Stimulated activated CD8-positive, alpha-beta memory T cell treated with anti-CD3 and anti-CD28 coated beads, Interleukin-15, amount 100 ng/mL, for 4 hours (primary cell): ENCODE measurements at places on chromosomes 16 and 17.

DNA sequence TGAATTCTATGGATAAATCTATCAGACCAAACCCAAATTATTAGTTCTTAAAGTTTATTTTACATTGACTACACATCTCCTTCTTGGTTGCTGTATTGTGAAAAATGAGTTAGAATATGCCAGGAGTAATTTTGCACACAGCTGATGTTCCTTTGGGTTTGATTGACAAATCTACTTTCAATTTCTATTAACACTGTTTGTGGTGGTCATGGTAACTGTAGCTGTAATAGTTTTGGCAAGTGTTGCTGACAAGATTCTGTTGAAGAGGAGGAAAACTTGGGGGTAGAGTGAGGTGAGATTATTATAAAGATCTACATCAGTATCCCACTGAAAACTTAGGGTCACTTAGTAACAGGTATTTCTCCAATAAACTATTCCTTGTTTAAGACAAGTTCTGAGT is 30.3 kb downstream of the MRTFB start:
- no peak for DNase-seq

- no peak for DNase-seq
These were observed 52.4 kb upstream of the ENDOV start for GRCh38 chr17:80362428-80363119.

GRCh38 chr16:9500872-9501271 is 409.4 kb downstream of the HAPSTR1 start:
- no peak for DNase-seq

- no peak for DNase-seq
These were observed 1.5 kb downstream of the PITPNM3 start for GRCh38 chr17:6554871-6555330.

DNA sequence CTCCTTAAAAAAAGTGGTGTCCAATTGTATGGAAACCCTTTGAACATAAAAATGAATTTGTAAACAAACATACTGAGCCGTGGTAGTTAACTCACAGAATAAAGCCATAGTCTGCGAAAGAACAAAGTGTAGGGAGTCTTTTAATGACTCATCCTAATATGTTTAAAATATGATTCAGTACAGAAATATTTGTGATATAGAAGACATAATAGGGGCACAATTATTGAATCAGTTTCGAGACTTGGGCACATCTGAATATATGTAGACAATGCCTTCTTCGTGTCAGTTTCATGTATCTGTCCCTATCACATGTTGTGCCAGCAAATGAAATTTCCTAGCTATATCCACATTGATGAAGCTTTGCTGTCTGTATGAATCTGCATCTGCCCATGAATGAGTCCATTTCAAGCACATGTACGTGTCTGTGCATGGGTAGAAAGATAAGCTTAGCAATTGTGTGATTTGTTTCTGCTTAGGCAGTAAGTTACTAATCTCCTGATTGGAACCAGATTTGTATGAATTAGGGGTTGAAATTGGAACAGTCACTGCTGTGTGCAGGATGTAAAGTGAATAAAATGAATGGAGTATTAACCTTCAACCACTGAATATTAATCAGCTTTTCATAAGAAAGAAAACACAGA is 112.5 kb upstream of the SOX9 start:
- DNase-seq, result no peak

DNA sequence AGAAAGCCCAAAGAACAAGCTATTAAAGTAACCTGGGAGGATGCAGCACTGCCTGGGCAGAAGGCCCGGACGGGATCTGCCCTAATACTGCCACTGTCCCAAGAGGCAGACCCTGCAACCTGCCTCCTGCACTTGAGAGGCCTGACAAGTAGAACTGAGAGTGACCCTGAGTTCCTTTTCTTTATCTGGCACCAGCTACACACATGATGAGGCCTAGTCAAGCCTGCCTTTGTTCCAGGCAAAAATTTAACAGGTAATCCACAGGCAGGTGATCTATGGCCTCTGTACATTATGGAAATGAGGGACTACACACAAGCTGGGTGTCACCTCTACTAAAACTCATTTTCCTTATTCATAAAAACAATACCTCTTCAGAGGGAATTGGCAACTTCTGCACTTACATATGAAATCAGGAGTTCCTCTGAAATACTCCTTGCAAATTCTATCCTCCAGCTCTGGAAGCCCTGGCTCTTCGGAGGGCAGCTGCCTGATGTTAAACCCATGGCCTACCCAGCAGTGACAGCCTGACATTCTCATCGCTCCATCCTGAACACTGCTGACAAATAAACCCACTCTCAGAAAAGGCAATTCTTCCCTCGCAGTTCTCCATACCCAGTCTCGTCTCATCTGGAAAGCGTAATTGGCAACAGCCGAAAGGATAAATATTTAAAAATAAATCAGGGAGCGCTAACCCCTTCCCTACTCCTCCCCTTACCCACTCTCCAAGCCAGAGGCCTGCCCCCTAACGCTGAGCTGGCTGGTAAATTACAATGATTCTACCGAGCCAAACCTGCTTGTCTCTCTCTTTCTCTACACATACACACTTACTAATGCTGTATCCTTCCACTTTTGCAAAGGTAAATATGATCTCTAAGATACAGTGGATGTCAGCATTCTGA is 2.5 kb upstream of the ZFHX3 start:
- no peak for DNase-seq

DNA sequence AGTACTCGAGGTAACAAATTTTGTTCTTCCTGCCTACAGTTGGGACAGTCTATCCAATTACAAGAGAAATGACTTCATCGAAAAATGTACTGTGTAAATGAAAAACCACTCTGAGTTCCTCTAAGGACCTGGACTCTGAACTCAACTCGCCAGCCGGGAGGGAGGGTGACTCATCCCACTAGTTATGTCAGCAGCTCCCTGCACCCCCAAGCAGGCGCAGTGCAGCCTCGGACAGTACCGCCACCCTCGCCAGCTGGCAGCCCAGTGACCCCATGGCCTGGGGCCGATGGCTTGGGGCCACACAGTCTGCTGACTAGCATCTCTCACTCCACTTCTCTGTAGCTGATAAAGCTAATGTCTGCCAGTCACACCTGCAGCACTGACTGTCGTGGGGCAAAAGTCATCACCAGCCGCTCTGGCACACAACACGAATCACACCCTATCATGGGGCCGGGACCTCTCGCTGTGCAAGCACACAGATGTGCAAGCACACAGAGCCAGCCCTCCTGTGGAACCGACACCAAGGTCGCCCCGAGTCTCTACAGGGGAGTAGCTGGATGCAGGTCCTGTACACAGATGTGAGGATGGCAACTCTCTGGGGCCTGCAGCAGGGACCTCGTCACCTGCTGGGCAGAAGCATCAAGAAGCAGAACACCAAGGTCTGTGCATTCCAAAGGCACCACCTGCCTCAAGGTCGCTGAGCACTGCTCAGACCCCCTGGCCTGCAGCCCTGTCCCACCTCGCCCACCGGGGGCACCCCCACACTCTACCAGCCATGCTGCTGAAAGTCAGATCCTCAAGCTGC is 5.7 kb downstream of the CSNK1D start:
- DNase-seq, result no peak

- no peak for DNase-seq
These were observed 26.3 kb upstream of the SLC38A8 start for GRCh38 chr16:84068783-84069462.

DNA sequence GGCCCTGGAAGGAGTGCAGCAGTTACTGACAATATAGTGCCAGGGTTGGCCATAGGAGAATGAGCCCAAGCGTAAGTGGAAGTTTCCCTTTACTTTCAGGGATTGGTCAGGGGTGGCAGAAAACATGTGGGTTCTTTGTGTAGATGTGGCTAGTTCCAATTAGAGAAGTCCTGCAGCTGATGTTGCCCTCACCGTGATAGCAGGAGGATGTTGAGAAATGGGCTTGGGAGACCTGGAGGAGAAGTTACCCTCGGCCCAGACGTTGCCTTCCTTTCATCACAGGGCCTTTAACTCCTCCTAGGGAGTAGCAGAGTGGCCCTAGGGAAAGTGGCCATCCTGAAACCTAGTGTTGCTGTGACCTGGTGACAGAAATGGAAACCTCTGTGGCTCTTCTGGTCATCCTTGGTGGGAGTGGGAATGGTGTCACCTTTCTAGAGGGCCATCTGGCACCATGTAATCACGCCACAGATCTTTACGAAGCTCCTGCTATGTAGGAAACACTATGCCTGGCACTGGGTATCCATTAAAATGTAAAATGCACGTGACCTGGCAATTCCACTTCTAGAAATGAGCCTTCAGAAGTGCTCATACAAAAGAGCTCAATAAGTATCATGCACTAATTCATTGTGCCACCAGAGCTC is 6.7 kb downstream of the TMEM92 start:
- no peak for DNase-seq

DNA sequence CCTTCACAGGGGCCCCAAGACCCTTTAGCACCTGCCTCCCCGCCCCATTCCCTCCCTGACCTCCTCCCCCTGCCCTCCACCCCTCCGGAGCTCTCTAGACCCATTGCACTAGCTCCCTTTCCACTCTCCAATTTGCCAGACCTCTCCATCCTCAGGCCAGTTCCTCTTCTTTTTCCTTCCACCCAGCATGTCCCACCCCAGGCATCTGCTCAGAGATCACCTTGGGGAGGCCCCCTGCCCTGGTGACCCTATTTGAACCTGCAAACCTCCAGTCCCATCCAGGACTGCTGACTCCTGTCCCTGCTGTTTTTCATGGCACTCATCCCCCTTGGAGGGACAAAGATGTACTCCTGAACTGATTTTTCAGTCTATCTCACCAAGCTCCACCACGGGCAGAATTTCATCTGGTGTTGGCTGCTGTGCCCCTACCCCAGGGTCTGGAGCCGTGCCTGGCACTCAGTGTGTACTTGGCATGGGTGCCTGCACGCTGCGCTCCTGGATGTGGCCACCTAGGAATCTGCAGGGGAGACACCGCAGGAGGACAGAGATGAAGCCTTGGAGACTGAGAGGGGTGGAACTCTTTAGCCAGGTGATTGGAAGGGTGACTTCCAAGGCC is 85.6 kb upstream of the CACNG5 start:
- DNase-seq, result no peak

- no peak for DNase-seq
These were observed 85.7 kb downstream of the NCOR1 start for GRCh38 chr17:16129441-16130205.

- DNase-seq, result no peak
These were observed 66.3 kb upstream of the CDH8 start for GRCh38 chr16:62102588-62102987.

DNA sequence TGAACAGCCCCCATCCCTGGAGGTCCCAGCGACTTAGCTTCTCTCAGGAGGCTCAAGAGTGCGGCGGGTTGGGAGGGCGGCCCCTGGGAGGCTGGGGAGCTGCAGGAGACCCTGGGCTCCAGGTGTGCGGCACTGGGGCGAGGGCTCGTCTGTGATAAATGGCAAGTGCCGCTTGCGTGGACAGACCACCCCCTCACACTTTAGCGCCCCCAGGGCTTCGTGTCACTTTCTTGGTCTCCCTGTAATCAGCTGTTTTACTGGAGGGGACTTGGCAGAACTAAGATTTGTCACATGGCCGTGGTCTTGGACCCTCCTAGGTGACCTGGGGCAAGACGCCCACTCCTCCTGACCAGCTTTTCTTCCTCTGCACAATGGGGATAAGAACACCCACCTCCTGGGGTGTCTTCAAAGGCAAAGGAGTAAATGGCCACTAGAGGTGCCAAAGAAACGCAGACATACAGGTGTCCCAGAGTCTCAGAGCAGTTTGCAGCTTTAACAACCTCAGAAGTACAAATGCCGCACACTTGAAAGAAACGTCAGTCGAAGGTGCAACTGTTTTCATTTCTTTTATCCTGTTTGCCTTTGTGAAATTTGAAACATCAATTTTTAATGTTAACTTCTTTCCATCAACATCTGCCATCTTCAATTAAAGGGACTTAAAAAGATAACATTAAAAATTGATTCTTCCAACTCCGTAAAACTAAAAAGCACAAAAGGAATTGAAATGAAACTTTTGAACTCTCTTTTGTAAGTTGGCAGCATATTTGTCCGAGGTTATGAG is 946 bp downstream of the OSGIN1 start:
- DNase-seq, result no peak

DNA sequence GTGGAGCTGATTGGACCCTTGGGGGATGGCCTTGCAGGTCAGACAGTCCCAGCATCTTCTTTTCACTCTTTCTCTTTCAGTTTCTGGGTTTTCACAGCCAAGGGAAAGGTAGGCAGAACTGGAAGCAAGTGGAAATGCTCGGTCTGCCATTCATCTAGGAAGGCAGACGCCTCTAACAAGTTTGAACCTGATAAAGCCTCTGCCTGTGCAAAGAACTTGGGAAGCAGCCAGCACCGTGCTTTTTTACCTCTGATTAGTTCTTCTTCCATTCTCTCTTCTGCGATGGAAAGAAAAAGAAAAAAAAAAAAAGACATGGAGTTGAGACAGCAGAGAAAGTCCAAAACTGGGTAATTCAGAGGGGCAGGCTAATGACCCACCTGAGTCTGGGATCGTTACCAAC is 997.8 kb upstream of the EEF2KMT start:
- no peak for DNase-seq

GRCh38 chr17:28738680-28739384 is 5.0 kb upstream of the TRAF4 start:
- DNase-seq, result peak; percentile 77

- DNase-seq, result no peak
These were observed 40.2 kb upstream of the PLCG2 start for GRCh38 chr16:81738783-81739496.

GRCh38 chr17:34269969-34270368 is at the start of gene CCL7:
CCL7 (plus strand) TSS chr17:34270221; CDS start chr17:34270291, 70 bp downstream.
- DNase-seq, result no peak

DNA sequence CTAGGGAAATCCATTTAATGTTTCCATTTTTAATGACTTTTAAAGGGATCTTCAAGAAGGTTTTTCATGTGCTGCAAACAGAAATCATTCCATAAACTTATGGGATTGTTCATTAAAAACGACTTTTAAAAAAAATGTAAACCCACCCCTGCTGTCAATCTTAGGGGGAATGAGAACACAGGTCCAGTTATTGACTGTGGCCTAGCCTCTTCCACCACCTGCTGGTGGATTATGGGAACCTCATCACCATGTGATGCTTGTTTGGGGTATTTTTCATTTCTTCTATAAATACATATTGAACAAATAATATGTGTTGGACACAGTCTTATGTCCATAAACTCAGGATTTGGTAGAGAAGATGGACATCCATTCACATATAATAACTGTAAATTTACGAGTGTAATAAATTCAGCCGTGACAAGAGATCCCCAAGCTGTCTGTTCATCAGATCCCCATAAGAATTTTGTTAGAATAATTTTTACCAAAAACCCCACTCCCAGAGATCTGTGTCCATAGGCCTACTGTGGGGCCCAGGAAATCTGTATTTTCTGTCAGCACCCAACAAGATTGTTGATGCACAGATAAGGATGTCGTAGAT is 42.0 kb upstream of the TMC5 start:
- no peak for DNase-seq

DNA sequence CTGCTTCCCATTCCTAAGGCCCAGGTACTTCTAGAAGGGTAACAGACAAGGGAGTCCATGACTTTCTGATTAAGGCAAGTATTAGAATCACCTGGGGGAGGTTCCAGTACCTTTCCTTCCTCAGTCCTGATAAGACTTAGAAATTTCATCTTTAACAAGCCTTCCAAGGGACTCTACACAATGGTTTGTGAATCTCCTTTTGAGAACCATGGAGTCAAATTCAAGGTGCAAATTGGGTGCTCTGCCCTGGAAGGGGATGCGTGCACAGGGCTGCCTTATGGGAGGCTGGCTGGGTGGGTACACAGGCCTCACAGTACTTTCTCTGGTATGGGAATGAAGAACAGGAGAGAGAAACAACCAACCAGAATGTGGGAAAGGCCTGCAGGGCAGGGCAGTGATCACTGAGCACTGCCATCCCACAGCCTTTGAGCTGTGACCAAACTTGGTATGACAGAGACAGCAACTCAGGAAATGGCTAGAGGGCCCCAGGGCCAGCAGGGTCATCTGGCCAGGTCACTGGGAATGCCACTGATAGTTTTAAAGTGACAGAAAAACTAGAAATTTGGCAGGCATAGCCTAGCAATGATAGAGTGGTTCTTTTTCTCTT is 3.6 kb upstream of the TMIGD1 start:
- no peak for DNase-seq
